ENCODE measurements at places on chromosomes 3 and 15. TPM values are rescaled to one million over a fixed set of nuclear protein-coding genes. Genes with fewer than 3 reads are reported as not detected.

DNA sequence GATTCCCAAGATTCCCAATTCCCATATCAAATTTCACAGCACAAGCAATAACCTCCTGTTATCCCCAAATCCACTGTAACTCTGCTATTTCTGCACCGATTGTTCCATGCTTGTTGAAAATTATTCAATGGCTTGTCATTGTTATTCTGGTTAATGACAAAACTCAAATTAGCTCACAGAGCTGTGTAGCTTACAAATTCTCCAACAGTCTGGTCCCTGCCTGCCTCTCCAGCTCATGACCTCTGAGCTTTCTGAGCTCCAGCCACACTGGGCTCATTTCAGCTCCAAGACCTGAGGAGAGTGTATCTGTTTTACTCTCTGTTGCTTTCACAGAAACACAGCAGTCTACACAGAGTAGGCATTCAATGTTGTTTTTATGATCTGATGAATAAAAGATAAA lies 3.3 kb downstream of the DPPA2 start:
- DNase-seq: no peak

DNA sequence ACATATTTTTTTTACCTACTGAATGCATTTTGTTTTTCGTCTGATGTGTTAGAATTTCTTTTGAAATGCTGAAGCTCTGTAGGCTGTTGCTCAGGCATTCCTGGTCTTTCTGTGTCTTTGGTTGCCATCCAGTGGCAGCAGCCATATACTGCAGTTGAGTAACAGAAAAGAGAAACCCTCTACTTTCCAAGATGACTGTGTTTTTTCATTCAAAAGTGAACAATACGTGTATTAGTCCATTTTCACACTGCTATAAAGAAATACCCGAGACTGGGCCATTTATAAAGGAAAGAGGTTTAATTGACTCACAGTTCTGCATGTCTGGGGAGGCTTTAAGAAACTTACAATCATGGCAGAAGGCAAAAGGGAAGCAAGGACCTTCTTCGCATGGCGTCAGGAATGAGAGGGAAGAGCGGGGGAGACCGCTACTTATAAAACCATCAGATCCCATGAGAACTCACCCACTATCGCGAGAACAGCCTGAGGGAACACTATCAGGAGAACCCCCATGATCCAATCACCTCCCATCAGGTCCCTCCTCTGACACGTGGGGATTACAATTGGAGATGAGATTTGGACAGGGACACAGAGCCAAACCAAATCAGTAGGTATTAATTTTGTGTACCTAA lies 4.7 kb upstream of the GOLGA8B start:
- DNase-seq: peak; percentile 80

DNA sequence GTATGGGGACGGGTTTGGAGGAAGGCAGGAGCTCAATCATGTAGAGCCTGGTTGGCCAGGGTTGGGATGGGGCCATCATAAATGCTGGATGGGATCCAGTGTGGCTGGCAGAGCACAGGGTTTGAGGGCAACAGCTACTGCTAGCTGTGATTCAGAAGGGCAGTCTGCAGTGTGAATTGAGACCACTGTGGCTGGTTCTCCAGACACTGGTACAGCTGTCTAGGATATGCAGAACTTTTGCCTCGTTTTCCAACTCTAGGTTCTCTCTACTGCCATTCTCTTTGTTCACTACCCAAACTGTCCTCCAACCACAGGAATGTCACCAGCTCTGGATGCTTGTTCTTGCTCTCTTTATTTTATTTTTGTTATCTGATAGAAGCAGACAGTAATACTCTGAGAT lies 543.6 kb downstream of the AGBL1 start:
- DNase-seq: no peak

- DNase-seq: no peak
Measured at GRCh38 chr15:66425837-66426236, 39.1 kb downstream of the MAP2K1 start.

The PRRT3 gene
- total RNA-seq: 3.4 TPM

The CPLX3 gene
- total RNA-seq: not detected

DNA sequence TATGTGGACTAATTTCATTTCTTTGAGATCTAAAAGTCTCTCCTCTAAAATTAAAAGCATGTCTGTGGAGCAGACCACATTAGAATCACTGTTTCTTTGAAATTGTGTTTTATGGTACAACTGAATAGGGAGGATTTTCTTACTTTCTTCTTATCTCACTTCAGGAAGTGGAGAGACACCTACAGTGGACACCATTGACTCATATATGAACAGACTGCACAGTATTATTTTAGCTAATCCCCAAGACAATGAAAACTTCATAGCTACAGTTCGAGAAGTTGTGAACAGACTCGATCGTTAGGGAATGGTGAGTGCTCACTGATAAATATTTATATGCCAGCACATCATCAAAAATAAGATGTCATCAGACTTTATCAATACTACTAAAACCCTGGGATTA lies 58.3 kb downstream of the HMG20A start:
- DNase-seq: no peak

The PLIN1 gene
- total RNA-seq: 0.04 TPM

- peak; percentile 94 for DNase-seq
Measured at GRCh38 chr3:129224984-129225393, 24.4 kb upstream of the COPG1 start.

The PRTG gene
- 2.1 TPM for total RNA-seq

The STAB1 gene
- not detected for total RNA-seq

GRCh38 chr3:160187288-160187687 lies 37.9 kb upstream of the C3orf80 start:
- DNase-seq: no peak

DNA sequence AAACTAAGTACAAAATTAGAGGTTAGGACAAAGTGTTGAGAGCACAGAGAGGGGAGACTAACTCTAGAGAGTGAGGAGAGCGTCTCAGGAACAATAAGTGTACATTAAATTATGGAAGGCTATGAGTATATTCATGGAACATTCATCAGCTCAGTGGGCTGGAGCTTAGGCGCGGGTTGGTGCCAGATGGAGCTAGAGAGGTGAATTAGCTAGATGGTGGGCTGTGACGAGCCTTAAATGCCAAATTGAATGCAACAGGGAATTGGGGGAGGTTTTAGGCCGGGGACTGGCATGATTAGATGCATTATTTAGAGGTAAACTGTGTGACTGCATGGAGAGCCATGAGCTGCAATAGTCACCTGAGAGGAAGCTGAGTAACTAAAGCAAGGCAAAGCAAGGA lies 97.1 kb downstream of the TMEM108 start:
- DNase-seq: no peak

The PML gene
- total RNA-seq: 19.0 TPM

The GREM1 gene
- total RNA-seq: not detected

DNA sequence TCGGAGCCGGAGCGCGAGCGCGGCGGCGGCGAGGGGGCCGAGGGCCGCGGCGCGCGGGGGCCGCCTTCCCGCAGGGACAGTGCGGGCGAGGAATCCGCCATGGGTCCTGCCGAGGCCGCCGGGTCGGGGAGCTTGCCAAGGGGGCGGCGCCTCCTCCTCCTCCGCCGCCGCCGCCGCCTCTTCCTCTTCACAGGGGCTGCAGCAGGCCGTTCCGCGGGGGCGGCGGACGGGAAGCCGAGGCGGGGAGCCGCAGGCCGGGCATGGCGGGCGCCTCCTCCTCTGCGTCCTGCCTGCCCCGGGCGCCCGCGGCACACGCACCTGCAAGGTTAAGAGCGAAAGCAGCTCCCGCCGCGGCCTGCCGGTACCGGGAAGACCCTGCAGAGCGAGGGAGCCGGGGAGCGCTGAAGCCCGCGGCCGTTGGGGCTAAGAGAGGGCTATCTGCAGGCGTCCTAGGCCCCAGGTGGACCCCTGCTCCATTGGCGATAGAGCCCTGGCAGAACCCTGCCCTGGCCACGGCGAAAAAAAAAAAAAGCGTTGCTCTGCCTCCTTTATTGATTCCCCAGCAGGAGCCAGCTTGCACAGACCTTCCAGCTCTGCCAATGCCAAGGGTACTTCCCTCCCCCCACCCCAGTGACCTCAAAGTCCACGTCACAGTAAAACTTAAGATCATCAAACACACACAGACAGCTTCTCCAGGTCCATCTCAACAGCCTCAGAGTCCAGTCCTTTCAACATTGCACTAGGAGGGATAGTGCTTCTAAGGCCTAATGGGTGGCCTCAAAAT lies at the start of gene LYSMD2:
Gene LYSMD2, minus strand, starts transcription at position 134 of the 784 bp plus-strand sequence. Its CDS starts 33 bp downstream, at position 101.
- DNase-seq: no peak

The PLD1 gene
- 19.0 TPM for total RNA-seq

GRCh38 chr3:5035692-5036391 lies 56.6 kb downstream of the BHLHE40 start:
- DNase-seq: no peak

- DNase-seq: peak; percentile 21
Measured at GRCh38 chr3:37054370-37054769, 61.1 kb downstream of the MLH1 start.

- no peak for DNase-seq
Measured at GRCh38 chr15:51755790-51756189, 4.4 kb downstream of the TMOD2 start.

The MASP1 gene
- total RNA-seq: 10.2 TPM

- peak; percentile 33 for DNase-seq
Measured at GRCh38 chr15:69531665-69532027, 79.0 kb downstream of the RPLP1 start.

The THAP10 gene
- 9.4 TPM for total RNA-seq

The GOLGA8T gene
- not detected for total RNA-seq

DNA sequence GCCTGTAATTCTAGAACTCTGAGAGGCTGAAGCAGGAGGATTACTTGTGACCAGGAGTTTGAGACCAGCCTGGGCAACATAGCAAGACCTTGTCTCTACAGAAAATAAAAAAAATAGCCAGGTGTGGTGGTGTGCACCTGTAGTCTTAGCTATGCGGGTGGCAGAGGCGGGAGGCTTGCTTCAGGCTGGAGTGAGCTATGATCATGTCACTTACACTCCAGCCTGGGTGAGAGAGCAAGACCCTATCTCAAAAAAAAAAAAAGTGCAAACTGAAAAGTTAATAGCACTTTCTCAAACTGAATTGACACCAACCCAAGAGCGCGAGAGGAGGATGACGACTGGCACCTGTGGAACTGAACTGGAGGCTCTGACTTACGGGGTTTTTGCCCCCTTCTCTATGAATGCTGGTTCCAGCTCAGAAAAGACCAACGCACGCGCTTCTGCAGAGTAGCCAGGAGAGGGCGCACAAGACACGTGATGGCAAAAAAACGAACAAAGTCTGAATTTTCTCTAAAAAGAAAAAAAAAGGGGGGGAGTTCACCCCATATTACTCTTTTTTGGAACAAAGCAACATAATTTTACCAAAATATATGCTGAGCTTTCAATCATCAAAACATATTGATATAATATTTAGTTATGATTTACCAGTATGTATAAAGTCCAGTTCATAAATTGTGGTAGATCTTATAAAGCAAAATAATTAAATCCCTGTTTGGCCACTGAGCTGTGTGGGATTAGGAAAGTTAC lies 23.7 kb downstream of the CFAP92 start:
- peak; percentile 50 for DNase-seq

DNA sequence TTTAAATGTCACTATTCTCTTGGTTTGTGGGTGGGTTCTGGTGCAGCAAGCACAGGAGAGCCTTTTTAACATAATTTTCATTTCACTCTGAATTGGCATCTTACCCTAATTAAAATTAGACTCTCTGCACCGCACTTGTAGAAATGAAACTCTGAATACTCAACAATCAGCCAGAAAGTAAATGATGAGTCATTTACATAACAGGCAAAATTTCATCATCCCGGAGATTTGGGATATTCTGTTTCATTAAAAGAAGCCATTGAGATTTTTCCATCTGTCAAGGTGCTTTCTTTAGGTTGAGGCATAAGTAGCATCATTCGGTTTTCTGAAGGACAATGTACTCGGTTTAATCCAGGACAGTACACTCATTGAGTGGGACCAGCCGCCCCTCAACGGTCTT lies 111.0 kb downstream of the RFTN1 start:
- DNase-seq: no peak

The ALG1L2 gene
- not detected for total RNA-seq

DNA sequence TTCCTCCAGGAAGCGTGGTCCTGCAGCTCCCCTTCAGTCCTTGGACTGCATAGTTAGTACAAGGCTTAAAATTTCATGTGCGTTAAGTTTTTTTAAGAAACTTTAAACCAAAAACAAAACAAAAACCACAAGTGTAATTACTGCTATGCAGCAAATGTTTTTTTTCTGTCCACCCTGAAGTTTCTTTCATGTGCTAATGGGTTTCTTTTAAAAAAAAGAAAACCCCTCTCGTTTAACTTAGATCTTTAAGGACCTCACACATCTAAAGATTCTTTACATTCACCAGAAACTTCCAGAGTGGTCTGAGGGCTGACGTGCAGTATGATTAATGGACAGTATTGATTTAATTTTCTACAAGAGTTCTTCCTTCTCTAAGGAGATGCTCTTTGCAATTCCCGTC lies 72.0 kb upstream of the PYGO1 start:
- no peak for DNase-seq

DNA sequence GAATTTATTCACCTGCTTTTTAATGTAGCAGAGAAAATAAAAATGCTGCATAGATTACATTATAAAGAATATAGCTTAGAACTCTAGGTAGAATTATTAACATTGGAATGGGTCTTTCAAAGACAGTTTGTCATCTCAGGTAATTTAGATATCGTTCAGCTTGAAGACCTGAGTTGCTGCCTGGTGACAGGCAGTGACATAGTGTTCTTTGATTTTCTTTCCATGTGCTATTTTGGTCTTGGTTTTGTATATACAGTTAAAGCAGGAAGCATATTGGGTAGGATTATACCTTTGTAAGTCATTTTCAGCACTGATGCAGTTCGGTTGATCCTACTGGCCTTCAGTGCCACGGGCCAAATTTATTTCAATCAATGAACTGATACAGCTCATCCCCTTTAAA lies 98.7 kb downstream of the BBX start:
- DNase-seq: no peak

The DNAH12 gene
- not detected for total RNA-seq

DNA sequence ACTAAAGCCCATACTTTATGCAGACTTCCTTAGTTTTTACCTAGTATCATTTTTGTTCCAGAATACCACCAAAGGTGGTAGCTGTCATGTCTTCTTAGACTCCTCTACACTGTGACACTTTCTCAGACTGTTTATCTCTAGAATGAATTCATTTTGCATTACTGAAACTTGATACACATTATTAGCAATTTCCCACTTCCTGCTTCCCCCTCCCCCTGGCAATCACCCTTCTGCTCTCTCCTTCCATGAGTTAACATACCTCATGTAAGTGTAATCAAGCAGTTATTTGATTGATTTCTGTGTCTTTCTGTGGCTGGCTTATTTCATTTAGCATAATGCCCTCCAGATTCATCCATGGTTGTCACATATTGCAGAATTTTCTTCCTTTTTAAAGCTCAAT lies 204.9 kb downstream of the STAG1 start:
- no peak for DNase-seq

The RTP1 gene
- total RNA-seq: 0.29 TPM

- no peak for DNase-seq
Measured at GRCh38 chr3:22606938-22607337, 596.2 kb upstream of the UBE2E2 start.

GRCh38 chr15:38017721-38018120 lies 83.3 kb downstream of the TMCO5A start:
- DNase-seq: no peak

GRCh38 chr3:83868909-83869567 lies 1089.8 kb upstream of the CADM2 start:
- DNase-seq: no peak

The KLF15 gene
- 1.1 TPM for total RNA-seq
